ENCODE measurements at places on chromosomes 16 and 17. TPM values are rescaled to one million over a fixed set of nuclear protein-coding genes. Genes with fewer than 3 reads are reported as not detected.

DNA sequence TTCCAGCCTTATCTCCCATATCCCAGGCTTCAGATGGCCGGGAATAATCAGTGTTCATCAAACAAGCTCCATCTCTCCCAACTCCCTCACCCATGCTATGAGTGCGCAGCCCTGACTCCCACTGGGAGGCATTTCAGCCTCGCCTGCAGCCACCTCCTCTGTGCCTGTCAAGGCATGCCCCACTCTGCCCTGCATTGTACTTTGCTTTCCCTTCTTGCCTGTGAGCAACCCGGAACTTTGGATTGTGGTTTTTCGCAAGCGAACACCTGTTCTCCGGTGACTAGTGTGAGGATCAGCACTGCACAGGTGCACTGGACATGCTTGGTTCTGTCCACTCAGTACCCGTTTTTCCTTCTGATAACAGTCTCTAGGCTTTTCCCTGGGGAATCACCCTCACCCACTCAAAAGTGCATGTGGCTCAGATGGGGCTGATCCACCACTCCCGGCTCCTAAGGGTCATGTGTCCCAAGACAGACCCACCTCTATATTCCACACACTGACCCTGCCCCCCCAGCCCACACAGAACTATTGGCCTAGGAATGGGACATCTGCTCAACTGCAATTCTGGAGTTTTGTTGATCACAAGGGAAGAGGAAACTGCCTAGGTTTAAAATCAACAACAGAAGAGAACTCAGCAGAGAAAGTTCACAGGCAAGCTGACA is 9.1 kb downstream of the CHST6 start:
- no peak for DNase-seq

GRCh38 chr16:28011223-28011622 is 52.3 kb downstream of the GSG1L start:
- DNase-seq = no peak

The PKMYT1 gene
- not detected for total RNA-seq

The ZG16 gene
- total RNA-seq = not detected

DNA sequence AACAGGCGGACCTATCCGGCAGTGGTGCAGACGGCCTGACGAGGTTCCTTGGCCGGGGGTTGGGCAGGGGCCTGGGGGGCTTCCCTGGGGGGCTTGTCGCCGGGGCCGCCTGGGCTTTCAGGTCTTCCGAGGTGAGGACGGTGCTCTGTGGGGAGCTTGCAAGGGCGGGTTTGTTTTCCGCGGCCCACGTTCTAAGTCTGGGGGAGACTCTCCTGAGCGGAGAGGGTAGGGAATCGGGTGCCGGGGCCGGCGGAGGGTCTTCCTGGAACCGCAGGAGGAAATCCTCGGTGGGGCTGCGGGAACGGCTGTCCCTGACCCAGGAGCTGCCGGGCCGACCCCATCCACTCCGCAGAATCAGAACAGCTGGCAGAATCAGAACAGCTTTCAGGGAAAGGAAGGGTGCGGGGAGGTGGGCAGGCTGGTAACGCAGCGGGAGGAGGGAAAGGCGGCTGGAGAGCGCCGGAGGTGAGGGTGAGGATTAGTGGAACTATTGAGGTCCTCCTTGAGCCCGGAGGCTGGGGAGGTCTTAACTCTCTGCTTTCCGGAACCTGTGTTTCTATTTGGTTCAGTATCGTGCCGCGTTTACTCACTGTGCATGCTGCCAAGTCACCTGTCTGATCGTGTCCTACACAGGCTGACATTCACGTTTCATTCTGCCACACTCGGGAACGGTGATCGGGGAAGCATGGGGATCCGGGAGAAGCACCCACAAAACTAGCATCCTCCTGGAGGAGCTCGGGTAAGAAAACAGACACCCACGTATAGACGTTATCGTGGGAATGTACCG is 28.9 kb downstream of the CPSF4L start:
- no peak for DNase-seq

The PIGS gene
- total RNA-seq = 49.3 TPM

DNA sequence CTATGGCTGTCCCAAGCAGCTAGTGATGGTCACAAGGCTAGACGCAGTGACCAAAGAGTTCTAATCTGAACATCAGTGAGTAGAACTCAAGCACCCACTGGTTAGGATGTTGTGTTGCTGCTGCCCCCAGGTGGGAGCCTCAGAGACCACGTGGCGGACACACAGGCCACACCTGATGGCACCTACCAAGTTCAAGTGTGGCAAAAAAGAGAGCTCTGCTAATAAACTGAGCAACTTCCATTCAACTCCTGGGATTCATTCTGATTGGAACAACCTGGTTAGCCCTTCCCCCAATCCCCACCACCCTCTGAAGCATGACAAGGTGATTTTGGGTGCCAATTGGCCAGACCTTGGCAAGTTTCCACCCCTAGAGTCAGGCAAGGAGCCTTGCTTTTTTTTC is 3.5 kb upstream of the LCMT1 start:
- DNase-seq = no peak

The SLC4A1 gene
- total RNA-seq = 0.16 TPM

The CES1 gene
- total RNA-seq = 162 TPM

DNA sequence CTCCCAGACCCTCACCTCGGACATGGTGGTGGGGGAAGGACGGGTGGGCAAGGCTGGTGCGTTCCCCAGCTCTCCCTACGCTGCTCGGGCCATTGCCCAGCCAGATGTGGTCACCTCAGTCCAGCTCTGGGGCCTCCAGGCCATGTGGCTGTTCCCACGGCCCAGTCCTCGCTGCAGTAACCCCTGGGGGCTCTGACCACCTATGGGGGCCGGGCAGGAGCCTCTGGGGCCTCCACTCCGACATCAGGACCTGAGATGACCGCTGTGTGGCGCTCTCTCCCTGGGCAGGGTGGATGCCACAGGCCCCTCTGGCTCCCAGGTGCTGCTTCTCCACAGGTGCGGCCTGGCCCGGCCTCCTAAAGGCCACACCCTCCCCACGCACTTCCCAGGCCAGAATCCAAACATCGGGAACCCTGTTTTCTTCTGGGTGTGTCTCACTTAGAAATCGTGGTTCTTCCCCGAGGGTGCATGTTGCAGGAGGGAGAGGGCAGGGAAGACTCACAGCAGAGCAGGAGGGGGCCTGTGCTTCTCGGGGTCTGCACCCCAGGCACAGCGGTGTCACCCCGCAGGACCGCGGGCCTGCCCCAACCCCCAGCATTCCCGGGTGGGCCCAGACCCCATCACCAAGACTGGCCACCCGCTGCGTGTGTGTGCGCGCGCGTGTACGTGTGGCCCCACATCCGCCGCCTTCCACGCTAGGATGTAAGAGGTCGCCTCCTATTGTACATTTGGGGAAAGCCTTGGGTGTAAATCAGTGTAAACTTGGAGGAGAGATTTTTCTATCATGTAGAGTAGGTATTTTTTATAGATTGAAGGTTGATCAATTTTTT is 5.9 kb upstream of the CAPN15 start:
- DNase-seq = no peak

- DNase-seq = no peak
Measured at GRCh38 chr16:66369055-66369592, 2.6 kb downstream of the CDH5 start.

- DNase-seq = peak; percentile 65
Measured at GRCh38 chr17:29111816-29112499, 68.2 kb downstream of the MYO18A start.

DNA sequence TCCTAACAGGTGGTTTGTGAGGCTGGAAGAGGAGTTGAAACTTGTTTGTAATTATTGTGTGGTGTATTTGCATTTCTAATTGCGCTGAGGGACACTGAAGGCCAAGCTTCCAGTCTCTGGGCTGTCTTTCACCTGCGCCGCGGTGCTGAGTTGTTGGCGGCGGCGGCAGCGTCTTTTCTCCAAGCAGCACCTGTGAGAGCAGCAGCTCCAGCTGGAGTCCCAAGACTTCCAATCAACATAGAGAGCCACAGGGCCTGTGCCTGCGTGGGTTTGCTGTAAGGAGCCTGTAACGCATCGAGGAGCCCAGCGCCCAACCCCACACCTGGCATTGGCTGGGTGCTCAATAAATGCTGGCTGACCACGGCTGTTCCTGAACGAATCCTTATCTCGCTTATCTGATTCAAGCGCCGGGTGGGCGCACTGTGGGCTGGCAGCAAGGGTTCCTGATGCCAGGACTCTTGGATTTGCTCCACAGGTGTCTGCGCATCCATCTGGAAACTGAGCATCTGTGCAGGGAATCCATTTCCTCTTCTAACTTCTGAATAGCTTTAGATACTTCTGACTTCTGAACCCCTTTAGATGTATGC is 138.1 kb downstream of the ASIC2 start:
- no peak for DNase-seq

Data from omental fat pad (tissue), 4 donors.